ENCODE measurements at places on chromosomes 4 and X.

DNA sequence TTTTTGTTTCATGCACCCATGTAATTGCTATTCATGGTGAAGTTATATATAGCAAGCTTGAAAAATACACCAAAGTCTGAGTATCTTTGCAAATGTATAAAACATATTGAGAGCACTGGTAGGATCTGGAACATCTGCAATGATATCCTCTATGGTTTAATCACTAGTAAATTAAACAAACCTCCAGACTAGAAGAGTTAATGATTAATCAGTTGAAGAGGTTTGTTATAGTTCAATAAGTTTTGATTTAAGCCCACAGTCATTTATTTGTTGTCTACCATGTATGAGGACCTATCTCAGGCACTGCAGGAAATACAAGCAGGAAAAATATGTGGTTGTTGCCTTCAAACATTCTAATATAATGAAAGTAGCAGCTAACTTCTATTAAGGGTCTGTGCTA, 16.5 kb downstream of the CYBB start:
- DNase-seq: no peak

DNA sequence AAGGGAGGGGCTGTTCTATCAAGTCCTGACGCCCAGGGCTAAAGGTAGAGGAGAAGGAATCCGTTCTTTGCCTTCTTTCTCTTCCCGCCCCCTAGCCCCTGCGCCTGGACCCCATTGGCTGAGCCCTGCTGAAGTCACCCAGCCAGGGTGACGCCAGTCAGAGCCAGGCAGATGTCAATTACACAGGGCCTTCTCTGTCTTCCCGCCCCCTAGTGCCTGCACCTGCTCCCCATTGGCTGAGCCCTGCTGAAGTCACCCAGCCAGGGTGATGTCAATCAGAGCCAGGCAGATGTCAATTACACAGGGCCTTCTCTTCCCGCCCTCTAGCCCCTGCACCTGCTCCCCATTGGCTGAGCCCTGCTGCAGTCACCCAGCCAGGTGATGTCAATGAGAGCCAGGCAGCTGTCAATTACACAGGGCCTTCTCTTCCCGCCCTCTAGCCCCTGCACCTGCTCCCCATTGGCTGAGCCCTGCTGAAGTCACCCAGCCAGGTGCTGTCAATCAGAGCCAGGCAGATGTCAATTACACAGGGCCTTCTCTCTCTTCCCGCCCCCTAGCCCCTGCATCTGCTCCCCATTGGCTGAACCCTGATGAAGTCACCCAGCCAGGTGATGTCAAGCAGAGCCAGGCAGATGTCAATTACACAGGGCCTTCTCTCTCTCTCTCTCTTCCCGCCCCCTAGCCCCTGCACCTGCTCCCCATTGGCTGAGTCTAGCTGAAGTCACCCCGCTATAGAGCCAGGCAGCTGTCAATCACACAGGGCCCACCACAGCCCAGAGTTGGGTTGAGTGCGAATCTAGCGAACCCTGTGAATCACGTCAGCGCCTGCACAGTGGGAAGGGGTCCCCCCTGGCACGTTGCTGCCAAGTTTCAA, 46.4 kb downstream of the ASMT start:
- DNase-seq: peak; percentile 27

- no peak for DNase-seq
These were observed 52.8 kb downstream of the APOO start for GRCh38 chrX:23854945-23855344.

DNA sequence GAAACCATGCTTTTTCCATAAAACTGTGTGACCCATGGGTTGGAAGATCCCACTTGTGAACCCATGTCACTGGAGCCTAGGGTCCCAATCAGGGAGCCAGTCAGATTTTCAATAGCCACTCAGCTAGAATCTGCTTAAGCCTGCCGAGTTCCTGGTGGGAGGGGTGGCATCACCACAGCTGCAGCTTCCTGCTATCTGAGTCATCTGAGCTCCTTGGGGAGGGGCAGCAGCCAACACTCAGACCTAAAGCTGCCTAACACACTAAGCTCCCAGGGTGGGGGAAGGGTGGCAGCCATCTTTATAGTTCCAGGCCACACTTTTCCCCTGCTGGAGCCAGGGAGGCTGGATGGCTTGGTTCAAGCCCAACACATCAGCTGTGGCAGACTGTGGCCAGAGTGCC, 350.1 kb downstream of the C4orf33 start:
- DNase-seq: no peak

DNA sequence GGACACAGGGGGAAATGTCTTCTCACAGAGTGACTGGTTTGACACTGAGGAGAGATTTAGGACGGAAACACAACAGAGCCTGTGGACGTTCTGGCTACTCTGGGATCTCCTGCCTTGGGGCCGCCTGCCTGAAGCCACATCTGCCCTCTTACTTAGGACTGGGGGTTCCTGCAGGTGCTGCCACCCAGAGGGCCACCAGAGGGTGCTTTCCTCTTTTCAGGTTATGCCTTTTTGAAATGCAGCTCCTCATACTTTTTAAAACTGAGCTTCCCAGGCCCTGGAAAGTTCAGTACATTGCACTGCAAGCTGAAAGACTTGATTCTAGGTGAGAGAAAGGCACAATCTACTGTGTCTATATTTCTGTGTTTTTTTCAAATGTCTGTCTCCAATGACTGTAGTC, 92.2 kb upstream of the PGRMC2 start:
- no peak for DNase-seq

DNA sequence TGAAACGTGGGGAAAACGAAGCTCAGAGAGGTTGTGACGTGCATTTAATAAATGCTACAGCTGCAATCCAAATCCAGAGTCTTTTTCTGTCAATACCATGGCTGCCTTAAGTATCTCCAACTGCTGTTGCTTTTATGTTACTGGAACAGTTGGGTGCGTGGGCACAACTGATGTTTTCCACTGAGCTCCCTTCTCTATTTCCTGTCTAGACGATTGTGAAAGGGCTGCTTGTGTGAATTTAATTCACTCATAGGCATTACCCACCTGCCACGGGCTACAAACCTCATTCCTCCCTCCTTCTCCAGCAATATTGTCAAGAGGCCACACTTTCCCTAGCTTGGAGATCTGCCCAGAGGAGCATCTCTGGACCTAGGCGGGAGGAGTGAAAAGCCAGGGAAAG, 526.0 kb downstream of the MID1IP1 start:
- DNase-seq: no peak

- no peak for DNase-seq
These were observed 115.4 kb upstream of the NDP start for GRCh38 chrX:44088510-44089144.

- no peak for DNase-seq
These were observed 114.8 kb upstream of the MAP9 start for GRCh38 chr4:155491336-155492120.
